ENCODE measurements at places on chromosomes 7 and 10.

GRCh38 chr7:50431722-50432305 lies 18.3 kb downstream of the FIGNL1 start:
- DNase-seq: no peak

GRCh38 chr10:86711513-86712316 lies 43.4 kb downstream of the LDB3 start:
- peak; percentile 42 for DNase-seq

- DNase-seq: peak; percentile 68
Measured at GRCh38 chr10:71302874-71303568, 16.0 kb upstream of the SLC29A3 start.

DNA sequence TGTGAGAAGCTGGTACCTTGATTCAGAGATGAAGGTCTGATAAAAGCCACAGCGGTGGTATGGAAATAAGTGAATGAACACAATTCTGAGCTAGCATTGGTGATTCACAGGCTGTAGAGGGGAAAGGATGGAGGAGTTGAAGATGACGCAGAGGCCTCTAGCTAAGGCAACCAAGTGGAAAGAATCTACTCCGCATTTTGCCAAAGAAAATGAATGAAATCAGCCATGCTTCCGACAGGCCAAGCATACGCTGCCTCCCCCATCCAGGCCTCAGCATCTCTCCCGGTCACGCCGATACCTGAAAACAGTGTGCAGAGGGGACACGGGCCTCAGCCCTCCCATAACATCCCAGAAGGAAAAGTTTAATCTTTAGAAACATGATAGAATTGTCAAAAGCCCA lies 124.3 kb upstream of the UNC5B start:
- no peak for DNase-seq

DNA sequence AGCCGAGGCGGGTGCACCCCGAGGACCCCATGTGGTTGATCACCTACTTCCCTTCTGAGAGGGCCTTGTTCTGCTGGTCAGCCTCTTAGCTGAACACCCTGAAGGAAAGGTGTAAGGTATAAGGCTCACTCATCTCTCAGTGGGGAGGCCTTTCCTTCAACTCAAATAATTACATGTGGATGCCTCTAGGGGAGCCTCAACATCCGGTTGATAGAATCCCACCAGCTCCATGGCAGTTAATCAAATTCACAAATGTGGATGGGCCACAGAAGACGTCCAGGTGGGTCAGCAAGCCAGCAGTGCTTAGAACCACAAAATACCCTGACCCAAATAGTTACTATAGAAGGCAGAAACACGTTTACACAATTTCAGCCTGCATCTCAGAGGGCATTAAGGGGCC lies 37.7 kb upstream of the ZNF32 start:
- DNase-seq: no peak

GRCh38 chr10:68633281-68633680 lies 73.1 kb downstream of the TET1 start:
- no peak for DNase-seq

DNA sequence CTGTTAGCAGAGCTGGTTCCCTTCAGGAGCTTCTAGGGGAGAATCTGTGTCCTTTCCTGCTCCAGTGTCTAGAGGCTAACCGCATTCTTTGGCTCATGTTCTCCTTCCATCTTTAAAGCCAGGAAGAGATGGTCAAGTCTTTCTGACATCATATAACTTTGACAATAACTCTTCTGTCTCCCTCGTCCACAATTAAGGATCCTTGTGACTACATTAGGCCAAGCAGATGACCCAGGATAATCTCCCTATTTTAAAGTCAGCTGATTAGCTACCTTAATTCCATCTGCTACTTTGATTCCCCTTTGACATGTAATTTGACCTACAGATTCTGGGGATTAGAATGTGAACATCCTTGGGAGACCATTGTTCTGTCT lies 28.1 kb upstream of the SLC26A4 start:
- DNase-seq: no peak

DNA sequence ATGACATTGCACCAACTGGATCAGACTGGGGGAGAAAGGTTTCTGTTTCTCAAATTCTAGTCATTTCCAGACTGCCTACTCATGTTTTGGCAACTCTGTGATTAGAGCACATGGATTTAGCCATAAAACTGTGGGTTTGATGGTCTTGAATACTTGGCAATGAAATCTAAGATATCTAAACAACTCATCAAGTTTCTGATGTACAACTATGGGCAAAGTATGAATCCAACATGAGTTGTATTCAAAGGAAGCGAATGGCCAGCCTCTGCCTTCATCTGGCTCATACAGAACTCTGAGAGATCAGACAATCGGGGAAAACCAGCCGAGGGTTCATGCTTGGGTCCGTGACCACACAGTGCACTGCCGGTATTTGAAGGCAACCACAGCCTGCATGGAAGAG lies 144.3 kb downstream of the ADAM12 start:
- no peak for DNase-seq

DNA sequence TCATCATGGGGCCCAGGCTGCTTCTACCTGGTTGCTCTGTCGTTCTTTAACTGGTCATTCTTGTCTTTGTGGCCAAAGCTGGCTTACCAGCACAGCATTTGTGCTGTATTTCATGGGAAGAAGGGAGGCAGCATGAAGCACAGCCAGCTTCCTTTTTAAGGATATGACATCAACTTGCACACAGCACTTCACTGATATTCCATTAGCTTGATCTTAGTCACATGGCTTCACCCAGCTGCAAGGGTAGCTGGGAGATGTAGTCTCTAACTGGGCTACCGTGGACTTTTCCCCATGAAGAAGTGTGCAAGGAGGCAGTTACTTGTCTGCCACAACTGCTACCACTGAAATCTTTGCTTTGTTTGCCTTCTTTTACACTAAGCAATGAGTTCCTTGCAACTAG lies 525.2 kb downstream of the LRMDA start:
- DNase-seq: no peak

GRCh38 chr10:5688587-5688986 lies 3.9 kb downstream of the TASOR2 start:
- DNase-seq: no peak

DNA sequence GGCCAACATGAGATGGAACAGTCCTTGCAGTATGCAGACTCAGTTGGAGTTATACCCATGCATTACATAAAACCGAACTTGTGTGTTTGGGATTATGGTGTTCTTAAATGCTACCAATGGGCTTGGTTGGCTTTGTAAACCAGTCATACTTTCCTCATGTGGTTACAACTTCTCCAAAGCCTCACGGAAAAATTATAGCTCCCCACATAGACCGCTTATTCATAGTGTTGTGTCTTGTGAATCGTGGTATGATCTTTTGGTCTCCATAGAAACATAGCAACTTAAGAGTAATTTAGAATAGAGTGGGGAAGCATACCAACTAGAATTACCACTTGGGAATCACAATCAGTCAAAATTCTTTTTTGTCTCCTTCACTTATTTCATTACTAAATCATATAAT lies 112.3 kb upstream of the FZD1 start:
- DNase-seq: no peak

DNA sequence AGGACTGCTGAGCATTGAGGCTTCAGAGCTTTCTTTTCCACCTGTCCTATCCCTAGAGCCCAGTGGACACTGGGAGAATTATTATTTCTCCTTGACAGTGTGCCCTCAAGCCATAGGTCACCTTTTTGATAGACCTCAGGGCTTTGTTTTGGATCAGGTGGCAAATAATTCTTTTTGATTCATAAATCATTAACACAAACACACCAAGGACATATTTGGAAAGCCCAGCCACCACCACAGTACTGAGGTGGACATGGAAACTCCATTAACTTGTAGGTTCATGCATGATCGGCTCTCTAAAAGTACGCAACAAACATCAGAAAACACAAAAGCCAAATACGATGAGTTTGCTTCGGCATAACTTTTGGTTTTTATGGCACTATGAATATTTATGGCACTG lies 17.8 kb upstream of the PLEKHS1 start:
- no peak for DNase-seq

DNA sequence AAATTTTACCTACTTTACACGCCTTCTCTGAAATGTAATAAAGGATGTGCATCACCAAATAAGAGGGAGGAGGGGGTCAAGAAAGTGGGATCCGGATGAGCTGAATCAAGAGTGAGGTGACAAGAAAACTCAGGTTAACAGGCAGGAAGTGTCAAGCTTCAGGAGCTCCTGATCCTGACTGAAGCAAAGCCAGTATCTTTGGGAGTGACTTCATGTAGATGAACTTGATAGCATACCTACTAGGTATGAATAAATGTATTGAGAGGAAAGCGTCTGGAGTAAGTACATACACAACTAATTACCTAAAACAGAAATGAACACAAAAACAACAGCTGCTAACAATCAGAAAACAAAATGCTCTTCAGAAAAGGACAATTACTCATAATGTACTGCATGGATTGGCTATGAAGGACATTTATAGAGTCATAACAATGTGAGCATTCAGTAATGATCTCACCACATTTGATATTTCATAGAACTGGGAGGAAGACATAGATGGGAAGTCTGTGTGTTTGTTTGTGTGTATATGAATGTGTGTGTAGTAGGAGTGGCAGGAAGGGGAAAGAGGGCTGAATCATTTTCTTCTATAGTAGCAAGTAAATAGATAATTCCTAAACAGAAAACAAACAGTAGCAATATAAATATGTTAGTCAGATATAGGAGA lies 29.4 kb downstream of the PRKG1 start:
- DNase-seq: no peak

- no peak for DNase-seq
Measured at GRCh38 chr7:135929722-135930141, 47.4 kb downstream of the MTPN start.

GRCh38 chr10:44968091-44968490 lies 8.5 kb downstream of the RASSF4 start:
- DNase-seq: no peak

DNA sequence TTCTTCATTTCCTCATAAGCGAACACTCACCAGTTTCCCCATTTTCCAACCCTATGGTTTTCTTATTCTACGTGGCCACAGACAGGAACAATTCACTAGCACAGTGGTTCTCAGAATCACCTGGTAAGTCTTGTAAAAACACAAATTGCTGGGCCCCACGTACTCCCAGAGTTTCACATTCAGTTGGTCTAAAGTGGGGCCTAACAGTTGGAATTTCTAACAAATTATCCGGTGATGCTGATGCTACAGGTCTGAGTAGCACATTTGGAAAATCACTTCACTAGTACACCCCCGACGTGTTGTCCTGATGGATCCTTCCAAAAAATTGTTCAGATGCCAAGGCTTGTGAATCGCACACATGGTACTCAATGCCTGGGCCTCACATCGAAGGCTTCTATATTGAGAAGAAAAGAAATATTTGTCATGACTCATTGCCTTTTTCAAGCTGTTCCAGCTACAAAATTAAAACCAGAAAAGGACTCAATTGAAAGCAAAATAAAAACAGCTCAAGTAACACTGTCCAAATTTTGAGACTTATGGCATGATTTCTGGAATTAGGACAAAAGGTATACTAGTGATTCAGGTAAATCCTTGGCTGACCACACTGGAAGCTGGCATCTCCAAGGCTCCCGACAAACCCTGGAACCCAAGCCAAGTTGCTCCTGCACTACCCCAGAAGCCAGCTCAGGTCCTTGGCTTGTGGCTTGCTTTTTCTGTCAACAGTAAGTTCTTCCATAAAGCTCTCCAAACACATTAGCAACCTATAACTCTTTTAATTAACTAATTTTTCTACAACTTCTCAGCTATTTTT lies 12.9 kb upstream of the VIM start:
- no peak for DNase-seq

- DNase-seq: peak; percentile 32
Measured at GRCh38 chr7:151088856-151089699, 2.8 kb downstream of the AGAP3 start.

DNA sequence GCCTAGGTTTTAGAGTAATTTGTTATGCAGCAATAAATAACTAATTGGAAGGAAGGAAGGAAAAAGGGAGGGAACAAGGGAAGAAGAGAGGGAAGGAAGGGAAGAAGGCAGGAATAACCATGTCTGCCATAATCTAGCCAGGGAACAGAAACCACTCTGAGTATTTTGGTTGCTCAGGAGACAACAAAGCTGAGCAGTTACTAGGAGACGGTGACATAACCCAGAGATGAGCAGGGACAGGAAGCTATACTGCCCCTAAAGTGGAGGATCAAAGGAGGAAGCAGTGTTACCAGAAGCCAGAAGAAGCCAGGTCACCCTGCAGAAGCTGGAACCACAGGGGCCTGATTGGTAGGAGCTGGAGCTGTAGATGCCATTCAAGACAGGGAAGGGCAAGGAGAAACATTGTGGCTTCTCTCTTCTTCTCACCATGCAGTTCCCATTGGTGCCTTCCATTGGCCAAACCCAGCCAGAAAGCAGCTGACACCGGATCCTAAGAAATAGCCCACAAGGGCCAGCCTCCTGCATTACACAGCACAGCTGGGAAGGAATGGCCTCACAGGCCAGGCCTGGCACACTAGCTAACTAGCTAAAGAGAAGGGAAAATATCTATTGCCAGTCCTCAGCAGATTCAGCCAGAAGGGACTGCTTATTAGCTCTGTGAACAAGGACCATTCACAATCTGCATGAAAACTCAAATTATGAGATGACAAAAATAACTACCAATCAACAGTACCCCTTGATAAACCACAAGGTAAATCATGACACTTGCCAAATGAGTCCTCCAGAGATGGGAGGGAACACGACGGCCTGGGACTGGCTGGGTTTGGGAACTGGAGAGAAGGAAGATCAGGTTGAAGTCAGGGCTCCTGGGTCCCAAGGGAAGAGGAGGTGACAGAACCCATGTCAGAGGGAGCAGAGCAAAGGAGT lies 184.5 kb upstream of the NFE2L3 start:
- no peak for DNase-seq

DNA sequence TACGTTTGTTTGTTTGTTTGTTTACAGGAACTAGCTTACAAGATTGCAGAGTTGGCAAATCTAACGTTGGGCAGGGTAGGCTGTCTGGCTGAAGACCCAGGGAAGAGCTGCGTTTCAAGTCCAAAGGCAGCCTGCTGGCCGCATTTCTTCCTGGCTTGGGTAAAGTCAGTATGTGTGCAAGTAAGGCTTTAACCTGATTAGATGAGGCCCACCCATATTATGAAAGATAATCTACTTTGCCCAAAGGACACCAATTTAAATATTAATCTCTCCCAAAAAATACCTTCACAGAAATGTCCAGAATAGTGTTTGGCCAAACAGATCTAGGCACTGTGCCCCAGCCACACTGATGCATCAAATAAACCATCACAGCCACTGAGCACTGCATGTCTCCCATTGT lies 228.9 kb upstream of the HABP2 start:
- no peak for DNase-seq

DNA sequence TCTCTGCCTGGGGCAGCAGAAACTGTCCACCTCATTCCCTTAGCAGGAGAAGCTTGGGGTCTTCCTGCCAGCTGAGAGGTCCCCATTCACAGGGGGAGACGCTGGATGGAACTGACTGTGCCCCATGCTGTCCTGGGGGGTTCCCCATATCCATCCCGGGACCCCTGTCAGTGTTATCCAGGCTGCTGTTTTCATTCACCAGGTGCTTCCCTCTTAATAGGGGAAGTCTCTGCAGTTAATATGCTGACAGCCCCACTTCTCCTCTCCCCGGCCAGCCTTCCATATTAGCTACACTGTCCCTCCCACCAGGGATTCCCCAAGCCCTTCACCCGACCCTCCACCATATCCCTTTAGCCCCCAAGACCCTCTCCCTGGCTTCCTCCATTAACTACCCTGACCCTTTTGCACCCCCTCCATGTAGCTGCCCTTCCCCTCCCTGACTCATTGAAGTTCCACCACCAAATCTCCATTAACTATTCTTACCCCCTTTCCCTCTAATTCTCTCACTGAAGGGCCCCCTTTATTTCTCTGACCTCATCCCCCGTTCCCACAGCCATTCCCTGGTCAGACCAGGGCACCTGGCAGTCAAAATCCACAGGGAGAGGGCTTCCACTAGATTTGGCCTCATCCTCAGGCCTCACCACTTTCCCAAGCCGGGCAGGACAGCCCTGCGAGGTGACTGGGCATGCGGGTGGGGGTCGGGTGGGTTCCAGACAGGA lies 92.0 kb upstream of the PAX2 start:
- no peak for DNase-seq

GRCh38 chr7:108614896-108615295 lies 45.2 kb downstream of the DNAJB9 start:
- DNase-seq: no peak

All from NCI-H2081 (cell line).